ENCODE measurements at places on chromosomes 1 and 21.

- no peak for DNase-seq
Measured at GRCh38 chr1:62420214-62420613, 16.6 kb upstream of the USP1 start.

- no peak for DNase-seq
Measured at GRCh38 chr1:184753117-184753516, 1.5 kb downstream of the EDEM3 start.

DNA sequence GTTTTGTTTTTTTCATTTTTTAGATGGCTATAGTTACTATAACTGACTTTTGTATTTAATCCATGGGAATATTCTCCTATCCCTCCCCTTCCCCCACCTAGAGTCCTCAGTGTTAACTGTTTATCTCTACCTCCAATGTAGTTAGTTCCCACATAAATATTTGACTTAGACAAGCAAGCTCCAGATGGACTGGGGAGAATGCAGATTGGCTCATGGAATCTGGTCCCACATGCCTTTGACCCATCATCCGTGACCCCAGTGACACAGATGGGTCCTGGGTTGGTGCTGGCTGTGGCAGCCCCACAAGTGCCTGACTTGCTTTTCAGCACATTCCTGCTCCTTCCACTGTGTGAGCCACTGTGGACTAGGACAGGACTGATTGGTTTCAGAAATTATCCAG, 41.8 kb downstream of the ATP2B4 start:
- DNase-seq, result no peak

- DNase-seq, result peak; percentile 54
Measured at GRCh38 chr1:26035959-26036755, 9.8 kb downstream of the SLC30A2 start.

GRCh38 chr1:205983925-205984725, 19.1 kb downstream of the RAB7B start:
- DNase-seq, result no peak

DNA sequence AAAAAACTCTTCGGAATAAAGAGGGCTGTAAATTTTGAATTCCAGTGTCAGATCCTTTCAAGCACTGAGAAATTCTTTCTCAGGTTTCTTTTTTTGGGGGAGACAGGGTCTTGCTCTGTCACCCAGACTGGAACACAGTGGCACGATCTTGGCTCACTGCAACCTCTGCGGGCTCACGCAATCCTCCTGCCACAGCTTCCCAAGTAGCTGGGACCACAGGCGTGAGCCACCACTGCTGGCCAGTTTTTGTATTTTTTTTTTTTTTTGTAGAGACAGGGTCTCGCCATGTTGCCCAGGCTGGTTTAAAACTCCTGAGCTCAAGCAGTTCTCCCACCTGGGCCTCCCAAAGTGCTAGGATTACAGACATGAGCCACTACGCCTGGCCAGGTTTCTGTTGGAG, 34.8 kb upstream of the EPHA8 start:
- no peak for DNase-seq
